ENCODE measurements at places on chromosomes 2 and 18. TPM values are rescaled to one million over a fixed set of nuclear protein-coding genes. Genes with fewer than 3 reads are reported as not detected.

The METAP1D gene
- polyA plus RNA-seq = 9.1 TPM

The CNGA3 gene
- not detected for polyA plus RNA-seq

The SMCHD1 gene
- 53.5 TPM for polyA plus RNA-seq

The IL1R1 gene
- 28.5 TPM for polyA plus RNA-seq

The DNPEP gene
- polyA plus RNA-seq = 54.3 TPM

The CLHC1 gene
- polyA plus RNA-seq = 22.1 TPM

The ZBTB7C gene
- 14.2 TPM for polyA plus RNA-seq

The LIMS4 gene
- 3.1 TPM for polyA plus RNA-seq

The NBEAL1 gene
- polyA plus RNA-seq = 7.8 TPM

The VWA3B gene
- polyA plus RNA-seq = 0.37 TPM

The GREB1L gene
- polyA plus RNA-seq = 4.3 TPM

The SOX11 gene
- polyA plus RNA-seq = 22.1 TPM

The ME2 gene
- 35.5 TPM for polyA plus RNA-seq

- DNase-seq = no peak
Observed at GRCh38 chr2:189581354-189582139, 961 bp upstream of the SLC40A1 start.

GRCh38 chr2:48088994-48089393, 182.7 kb upstream of the FBXO11 start:
- DNase-seq = no peak

DNA sequence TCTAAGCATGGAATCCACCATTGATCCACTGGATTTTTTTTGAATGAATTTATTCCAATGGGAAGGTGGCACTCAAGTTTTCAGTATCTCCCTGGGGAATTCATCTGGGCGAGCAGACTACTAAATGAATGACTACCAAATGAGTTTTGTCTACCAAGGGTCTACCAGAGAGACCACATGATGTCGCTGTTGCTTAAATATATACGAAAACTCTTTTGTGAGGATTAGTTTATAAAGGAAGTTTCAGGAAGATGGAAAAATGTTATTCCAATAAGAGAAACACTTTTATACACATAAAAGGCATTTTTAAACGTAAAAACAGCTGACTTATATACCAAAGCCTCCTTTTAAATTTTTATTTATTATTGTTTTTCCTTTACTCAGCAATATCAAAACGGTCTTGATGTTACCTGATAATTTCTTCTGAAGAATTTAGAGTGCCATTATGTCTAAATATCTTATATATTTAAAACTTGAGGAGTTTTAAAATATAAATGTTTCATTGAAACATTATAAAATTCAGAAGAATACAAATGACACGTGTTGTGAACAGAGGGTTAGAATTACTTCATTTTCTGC, 139.7 kb downstream of the HRH4 start:
- peak; percentile 74 for DNase-seq

DNA sequence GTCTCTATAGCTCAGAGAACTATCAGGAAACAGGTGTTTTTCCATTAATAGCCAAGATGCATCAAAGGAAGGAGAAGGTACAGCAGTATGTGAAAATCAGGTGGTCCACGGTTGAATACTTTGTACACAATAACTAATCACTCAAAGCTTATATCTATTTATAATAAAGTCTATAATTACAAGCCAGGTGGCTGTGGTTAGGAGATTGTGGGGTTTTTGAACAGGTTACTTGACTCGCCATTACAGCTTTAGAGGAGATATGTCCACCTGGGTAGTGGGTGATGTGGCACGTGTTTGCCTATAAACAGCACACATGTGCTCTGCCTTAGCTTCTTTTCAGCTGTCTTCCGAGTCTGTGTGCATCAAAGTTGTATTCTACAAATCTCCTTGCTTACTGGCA, 892.2 kb upstream of the ZEB2 start:
- no peak for DNase-seq

DNA sequence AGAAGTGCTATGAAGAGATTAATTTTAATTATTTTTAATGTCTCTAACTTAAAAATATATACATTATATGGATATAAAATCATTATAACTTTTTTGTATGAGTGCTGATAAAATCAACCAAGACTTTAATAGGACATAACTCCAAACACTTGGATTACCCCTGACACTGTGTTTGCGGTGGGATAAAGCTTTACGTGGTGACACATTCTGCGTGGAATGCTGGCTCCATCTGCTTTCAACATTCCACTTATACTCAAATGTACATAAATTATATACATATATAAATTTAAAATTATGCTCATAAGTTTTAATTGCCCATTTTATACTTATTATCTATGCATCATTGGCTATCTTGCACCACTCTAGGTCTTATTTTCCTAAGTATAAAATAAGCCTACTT, 30.5 kb downstream of the LINC00305 start:
- no peak for DNase-seq

- no peak for DNase-seq
Observed at GRCh38 chr2:40113272-40113968, 334.4 kb upstream of the THUMPD2 start.

GRCh38 chr2:239118675-239119211, 270.9 kb downstream of the TWIST2 start:
- no peak for DNase-seq

GRCh38 chr2:235493775-235494715, at the start of gene AGAP1:
TSS of gene AGAP1 (plus strand) at chr2:235494043.
- DNase-seq = peak; percentile 66

GRCh38 chr18:54856105-54856646, 27.9 kb downstream of the RAB27B start:
- no peak for DNase-seq

DNA sequence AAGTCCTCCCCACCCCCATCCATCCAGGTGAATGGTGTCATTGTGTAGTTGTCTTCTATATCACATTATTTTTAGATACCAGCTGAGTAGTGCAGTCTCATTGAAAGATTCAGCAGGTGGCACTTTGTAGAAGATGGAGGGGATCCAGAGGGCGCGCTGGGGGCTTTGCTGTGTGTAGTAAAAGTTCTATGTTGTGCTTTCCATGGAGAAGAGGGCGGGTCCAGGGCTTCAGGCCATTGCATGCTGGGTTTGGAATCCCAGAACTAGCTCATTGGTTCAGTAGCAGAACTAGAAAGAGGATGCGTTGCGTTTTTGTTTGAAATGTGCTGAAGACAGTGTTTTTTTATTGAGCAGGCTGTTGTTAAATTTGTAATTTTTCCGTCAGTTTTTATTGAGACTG, 120.0 kb downstream of the MAP4K4 start:
- no peak for DNase-seq

DNA sequence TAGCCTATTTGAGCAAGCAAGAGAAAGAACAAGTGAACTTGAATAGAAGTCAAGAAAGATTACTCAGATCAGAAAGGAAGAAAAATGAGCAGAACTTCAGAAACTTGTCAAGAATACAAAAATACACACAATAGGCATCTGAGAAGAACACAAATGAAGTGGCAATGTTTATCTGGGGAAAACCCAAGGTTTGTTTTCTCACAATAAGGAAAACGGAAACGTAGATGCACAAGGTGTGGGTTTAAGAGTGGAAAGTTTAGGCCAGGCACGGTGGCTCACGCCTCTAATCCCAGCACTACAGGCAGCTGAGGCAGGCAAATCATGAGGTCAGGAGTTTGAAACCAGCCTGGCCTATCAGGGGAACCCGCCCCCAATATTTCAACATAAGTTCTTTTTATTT, 159.5 kb upstream of the GYPC start:
- no peak for DNase-seq

DNA sequence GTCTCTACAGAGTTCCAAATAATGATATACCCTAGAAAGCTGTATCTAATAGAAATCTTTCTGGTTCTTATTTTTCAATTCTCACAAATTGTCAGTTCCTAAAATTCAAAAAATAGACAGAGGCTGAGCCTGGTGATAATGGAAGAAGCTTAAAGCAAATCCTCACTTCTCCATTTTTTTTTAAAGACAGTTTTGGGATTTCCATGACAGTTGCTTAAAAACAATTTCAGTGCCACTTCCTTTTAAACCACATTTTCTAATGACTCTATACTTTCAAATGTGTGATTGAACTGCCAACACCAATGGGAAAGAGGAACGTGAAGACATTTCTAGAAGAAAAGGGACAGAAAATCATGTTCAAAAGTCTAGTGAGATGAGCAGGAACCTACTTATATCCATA, 4.0 kb downstream of the GKN2 start:
- no peak for DNase-seq

- no peak for DNase-seq
Observed at GRCh38 chr18:12238826-12239225, 15.3 kb upstream of the CIDEA start.

DNA sequence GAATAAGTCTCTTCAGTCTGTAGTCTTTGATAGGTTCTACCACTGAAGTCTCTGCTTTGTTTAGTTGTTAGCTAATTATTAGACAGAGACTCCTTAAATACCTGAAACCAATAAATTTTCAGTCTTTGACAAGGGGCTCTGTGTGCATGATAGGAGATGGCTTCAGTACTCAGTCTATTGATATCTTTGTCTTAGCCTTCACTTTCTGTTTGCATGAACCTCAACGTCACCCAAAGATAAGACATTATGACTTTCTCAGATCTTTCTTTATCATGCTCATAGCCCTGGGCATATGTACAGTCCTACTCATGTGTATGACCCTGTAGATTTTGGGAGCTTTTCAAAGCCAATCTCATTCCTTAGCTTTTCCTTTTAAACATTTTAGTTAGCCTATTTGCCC, 183.5 kb upstream of the GCFC2 start:
- no peak for DNase-seq

- no peak for DNase-seq
Observed at GRCh38 chr18:3845161-3845560, 395.2 kb downstream of the TGIF1 start.

DNA sequence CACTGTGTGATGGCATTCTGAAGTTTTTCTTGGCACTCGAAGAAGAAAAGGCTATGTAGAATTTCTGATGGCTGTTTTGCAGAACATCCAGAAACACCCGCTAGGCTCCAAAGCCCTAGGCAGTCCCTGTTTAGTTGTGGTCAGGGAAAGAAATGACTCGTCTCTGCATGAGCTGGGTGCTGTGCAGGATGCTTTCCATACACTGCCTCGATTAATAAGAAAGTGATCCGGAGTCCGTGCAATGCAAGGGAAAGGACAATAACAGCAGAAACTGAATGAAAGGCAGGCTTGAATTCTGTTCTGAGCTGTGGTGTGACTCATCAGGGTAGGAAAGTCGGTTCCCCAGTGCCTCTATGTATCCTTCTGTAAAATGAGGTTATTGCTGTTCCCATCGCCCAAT, 18.7 kb downstream of the MAPRE3 start:
- no peak for DNase-seq

DNA sequence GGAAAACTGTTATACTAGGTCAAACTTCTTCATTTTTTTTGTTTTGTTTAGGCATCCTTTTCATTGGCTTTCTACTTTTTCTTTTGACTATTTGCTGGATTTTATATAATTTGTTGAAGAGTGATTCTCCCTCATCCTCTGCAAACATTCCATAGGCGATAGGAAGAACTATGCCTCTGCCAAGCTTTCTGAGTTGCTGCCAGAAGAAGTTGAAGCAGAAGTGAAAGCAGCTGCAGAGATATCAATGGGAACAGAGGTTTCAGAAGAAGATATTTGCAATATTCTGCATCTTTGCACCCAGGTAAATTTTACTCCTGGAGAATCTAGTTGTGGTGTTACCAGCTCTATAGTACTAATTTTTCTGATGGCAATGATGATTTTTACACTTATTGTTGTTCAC, 25.4 kb downstream of the NOP58 start:
- no peak for DNase-seq

GRCh38 chr2:40373111-40373510, 78.8 kb downstream of the SLC8A1 start:
- no peak for DNase-seq

DNA sequence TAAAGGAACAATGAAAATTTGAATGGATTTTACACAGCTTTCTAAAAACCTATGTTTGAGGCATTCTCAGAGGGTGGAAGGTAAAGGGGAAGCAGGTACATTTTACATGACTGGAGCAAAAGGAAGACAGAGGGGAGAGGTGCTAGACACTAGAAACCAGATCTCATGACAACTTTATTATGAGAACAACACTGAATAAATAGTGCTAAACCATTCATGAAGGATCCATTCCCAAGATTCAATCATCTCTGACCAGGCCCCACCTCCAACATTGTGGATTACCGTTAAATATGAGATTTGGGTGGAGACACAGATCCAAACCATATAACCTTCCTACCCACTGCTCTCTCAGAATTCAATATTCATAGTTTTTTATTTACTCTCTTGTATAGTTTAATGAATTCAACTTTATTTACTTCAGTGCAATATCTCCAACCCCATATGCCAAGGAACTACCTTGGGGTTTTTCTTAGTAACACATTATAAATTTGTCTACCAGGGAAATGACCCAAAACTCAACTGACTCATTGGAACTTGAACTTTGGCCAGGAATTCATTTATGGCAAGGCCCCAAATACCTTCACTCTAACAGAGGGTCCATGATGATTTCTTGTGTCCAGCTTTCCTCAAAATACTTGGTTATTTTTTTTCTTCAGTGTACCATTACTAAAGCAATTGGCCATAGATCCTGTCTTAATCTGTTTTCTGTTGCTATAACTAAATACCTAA, 317.8 kb downstream of the GULP1 start:
- no peak for DNase-seq

- no peak for DNase-seq
Observed at GRCh38 chr2:223328578-223328977, 273.6 kb downstream of the SCG2 start.

GRCh38 chr2:148130581-148130980, 109.7 kb downstream of the MBD5 start:
- peak; percentile 21 for DNase-seq

DNA sequence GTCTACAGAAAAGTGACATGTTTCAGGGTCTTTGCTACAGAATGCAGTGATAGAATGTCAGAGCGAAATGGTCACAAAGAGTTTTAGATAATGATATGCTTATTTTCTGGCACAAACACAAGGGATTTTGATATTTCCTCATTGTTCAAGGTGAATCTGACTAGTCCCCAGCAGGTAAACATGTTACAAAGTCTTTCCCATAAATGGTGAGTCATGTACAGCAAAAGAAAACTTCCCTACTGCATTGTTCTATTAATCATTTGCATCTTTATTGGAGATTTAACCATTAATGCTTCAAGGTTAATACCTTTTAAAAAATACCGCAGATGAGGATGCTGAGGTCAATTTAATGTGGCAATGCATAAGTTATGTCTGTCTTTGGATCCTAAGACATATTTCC, 19.1 kb upstream of the TRIB2 start:
- no peak for DNase-seq

GRCh38 chr2:46836295-46837111, 79.1 kb downstream of the MCFD2 start:
- no peak for DNase-seq

- DNase-seq = peak; percentile 50
Observed at GRCh38 chr2:160493227-160494028, at the start of gene RBMS1. TSS of gene RBMS1 (minus strand) at chr2:160493807. CDS start at chr2:160493363, 444 bp downstream.

GRCh38 chr2:192159736-192160135, 35.0 kb downstream of the TMEFF2 start:
- no peak for DNase-seq
